ENCODE measurements at places on chromosomes 12 and 14.

- no peak for DNase-seq
These were observed 16.1 kb downstream of the FSCB start for GRCh38 chr14:44490966-44491365.

DNA sequence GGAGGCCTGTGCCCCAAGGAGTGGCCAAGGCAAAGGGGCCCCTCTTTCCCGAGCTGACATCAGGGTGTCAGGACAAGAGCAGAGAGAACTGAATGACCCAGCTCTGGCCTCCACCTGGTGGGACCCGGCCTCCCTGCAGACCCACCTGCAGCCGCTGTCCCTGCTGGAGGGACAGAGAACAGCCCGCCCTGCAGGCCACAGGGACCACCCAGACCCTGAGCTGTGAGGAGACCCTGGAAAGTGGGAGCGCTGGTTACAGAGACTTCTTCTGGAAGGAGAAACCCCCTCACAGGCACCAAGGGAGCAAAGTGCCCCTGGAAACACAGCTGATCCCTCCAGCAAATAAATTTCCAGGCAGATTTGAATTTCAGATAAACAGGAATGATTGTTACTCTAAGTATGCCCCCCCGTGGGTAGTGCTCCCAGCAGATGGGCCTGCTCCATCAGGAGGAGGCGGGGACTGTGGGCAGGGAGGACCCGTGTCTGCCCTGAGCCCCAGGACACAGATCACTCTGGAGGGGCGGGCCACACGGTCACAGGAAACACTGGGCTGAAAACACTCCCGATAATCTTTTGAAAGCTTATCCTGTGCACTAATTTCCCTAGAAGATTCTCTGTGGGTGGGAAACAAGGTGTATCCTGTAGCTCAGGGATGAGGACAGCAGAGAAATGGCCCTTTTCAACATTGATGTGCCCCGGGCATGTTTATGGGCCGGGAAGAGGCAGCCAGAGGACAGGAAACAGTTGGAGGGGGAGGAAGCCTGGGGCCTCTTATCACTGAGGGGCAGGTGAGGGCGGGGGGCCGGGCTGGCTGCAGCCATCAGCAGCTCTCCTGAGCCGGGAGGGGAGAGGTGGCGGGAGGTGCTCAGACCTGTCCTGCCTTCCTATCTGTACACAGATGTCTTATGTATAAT, 276.0 kb downstream of the ADGRD1 start:
- no peak for DNase-seq

- no peak for DNase-seq
These were observed 9.7 kb downstream of the TCL1B start for GRCh38 chr14:95695913-95696312.

DNA sequence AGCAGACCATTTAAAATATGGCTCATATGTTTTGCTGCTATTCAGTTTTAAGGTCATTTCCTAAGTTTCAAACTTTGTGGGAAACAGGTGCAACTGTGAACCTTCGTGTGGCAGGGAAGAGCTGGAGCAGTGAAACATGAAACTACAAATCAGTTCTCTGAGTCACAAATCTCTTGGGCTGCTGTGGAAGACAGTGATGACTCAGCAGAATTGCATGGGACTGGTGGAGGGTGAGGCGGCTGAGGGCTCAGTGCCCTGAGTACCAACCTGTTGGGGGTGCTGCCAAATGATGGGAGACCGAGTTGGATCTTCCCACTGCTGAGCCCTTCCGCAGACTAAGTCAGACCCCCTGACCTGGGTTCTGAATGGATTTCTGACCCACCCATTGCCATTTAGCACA, 8.4 kb upstream of the CALM1 start:
- DNase-seq = no peak

DNA sequence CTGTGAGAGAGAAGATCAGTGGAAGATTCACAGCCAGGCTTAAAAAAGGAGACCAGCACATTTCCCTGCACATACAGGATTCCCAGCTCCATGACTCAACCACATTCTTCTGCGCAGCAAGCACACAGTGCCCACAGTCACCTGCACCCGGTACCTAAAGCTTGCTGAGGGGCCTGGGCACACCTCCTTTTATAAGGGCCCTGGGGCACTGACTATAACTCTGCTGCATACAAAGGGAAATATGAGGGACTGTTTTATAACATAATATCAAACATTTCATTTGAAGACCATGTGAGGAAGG, 322.9 kb downstream of the DAD1 start:
- DNase-seq = no peak

GRCh38 chr12:18580291-18580690, 157.5 kb downstream of the PLCZ1 start:
- no peak for DNase-seq

GRCh38 chr14:65370801-65371248, 41.7 kb upstream of the FUT8 start:
- no peak for DNase-seq

GRCh38 chr12:107632246-107632645, 53.4 kb upstream of the PWP1 start:
- DNase-seq = no peak

DNA sequence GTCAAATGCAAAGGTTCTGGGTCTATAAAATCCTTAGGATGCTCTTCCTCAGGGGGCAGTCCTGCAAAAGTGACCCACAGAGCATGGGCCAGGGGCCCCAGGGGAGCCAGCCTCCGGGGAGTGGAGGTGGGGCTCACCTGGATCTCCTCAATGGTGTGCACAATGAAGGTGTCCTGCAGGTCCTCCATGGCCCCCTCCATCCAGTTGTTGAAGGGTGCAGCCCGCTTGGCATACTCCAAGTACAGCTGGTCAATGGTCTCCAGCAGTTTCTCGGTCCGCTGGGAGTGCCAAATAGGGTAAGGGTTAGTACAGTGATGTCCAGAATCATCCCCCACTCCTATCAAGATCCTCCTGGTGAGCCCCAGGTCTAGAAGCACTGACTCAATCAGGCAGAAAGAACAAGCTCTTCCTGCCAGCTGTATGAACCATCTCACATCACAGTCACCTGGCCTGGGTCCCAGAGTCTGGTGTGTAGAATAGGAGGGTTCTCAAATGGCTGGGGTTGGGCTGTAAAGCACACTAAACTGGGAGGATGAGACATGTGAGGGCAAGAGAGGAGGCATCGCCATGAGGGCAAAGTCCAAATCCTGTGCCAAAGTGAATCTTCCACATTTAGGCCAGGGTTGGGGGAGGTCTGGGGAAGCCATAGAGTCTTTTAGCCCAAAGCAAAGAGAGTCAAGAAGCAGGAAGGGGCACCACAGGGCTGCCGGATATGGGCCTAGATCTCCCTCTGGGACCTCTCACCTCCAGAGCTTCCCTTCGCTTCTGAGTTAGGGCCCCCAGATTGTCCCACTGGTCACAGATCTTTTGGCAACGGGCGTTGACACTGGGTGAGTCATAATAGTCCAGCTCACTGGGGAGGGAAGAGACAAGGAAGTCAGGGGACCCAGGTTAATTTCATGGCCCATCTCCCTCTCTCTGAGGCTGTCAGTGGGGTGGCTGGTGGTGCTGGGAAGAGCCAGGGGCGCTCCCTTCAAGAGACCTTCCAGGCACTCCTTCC, 91.5 kb upstream of the ZFP36L1 start:
- DNase-seq = no peak

DNA sequence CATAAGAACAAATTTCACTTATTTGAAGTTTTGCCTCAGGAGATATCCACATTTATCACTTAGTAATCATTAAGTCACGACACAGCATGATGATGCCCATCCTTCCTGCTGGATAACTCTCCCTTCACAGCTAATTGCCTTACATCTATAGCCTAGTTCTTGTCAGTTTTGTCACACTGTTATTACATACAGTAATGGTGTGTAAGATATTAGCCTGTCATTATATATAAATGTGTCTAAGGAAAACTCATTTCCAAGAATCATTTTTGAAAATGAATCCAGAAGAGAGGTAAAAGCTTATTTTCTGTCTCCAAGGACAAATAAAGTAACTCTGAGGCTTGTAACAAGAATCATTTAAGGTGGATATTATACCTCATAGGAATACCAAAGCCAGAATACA, 193.2 kb upstream of the ARID2 start:
- DNase-seq = no peak

GRCh38 chr14:103662591-103662990, 33.6 kb downstream of the KLC1 start:
- DNase-seq = no peak

GRCh38 chr12:42756841-42757623, 167.5 kb upstream of the PRICKLE1 start:
- DNase-seq = no peak

DNA sequence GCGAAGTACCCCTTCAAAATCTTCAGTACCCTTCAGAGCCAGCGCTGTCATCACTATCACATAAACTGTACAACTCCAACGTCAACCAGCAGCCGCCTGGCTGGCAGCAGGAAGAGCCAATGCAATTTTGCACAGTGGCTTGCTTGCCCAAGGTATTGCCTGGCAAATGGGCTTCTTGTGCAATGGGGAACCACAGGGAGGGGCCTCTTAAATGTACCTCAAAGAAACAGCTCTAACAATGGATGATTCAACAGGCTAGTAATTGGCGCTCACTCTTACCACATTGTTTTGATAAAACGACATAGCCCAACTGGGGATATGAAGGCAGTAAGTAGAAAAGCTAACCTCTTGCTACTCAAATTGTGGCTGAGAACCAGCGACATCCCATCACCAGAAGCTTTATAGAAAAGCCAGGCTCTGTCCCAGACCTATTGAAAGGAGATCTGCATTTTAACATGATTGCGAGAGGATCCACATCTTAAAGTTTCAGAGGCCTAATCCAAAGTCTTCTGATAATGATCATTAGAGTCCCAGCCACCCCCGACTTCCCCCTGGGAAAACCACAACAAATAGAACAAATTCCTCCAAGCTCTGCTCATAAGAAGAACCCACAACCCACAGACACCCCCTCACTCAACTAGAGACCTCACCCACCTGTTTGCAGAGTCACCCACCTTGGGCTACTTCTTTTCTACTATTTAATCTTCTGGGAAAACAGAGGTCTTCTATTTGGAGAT, 125.3 kb upstream of the HIF1A start:
- DNase-seq = no peak

DNA sequence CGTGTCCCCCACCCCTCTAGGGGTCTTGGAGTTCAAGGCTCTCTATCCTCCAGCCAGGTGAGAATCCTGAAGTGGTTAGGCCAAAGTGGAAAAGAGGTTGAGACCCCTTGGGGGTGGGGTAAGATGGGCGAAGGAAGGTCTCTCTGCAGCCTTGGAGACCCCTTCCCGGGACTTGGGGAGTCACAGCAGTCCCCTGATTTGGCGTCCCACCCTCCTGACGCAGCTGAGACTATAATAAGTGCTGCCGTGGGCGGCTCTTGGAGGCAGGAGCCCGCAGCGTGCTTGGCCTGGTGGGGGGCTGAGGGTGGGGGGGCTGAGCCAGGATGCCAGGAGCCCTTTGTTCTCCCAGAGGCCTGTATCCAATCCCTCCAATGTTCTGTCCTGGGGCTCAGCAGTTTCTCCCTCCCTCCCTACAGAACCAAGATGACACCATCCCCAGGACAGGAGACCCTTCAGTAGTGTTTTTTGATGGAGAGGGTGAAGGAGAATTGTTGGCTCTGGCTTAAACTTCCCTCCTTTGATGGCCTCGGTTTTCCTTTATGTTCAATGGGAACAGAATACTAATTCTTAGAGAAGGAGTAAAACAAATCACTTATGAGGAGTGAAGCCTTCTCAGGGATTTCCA, 1.5 kb upstream of the AGAP2 start:
- no peak for DNase-seq

Data from stimulated activated CD4-positive, alpha-beta T cell treated with anti-CD3 and anti-CD28 coated beads, Interleukin-1b, Interleukin-23, amount 100 ng/mL, for 1 hour (primary cell).